SJSA1 (cell line): ENCODE measurements at places on chromosomes 12 and 14.

- peak; percentile 84 for DNase-seq
These were observed 1.7 kb downstream of the AJUBA start for GRCh38 chr14:22980672-22981089.

GRCh38 chr12:84077679-84078078 is 834.9 kb downstream of the SLC6A15 start:
- DNase-seq, result no peak

GRCh38 chr14:95482627-95483308 is 33.7 kb downstream of the SYNE3 start:
- DNase-seq, result no peak

- DNase-seq, result no peak
These were observed 1300.5 kb upstream of the TMEM132C start for GRCh38 chr12:126966498-126966897.

- DNase-seq, result no peak
These were observed 202.3 kb upstream of the SLC16A7 start for GRCh38 chr12:59393506-59393905.

- DNase-seq, result no peak
These were observed 37.1 kb upstream of the OR5AU1 start for GRCh38 chr14:21192875-21193535.

DNA sequence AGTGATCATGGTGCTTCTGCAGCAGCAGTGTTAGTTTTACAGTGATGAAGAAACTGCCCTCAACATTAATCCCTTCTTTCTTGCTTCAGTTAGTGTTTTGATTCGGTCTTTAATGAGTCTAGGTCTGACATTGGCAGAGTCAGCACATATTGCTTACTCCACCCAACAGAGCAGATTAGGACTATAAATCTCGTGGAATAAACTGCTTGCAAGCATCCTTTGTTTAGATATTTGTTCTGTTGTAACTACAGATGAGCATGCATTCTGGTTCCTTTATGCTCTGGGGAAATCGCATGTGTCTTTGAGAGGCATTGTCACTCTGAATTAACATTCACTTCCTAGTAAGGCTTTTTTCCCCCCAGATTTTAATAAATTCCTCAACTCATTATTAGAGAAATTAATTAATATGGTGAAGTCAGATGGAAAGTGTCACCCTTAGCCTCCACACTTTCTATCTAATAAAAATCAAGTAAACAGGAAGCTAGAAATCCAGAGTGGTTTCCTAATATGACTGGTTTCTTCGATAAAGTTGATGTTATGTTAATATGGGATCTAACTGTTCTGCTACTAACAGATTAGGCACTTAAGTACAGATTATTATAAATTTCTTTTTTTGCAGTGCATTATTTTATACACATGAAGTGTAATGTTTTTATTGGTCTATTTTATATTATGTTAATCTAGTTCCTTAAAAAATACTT is 86.2 kb upstream of the SSTR1 start:
- no peak for DNase-seq

GRCh38 chr12:20366776-20367409 is 1.4 kb upstream of the PDE3A start:
- no peak for DNase-seq
